Muscle of arm (tissue), 14 donors: ENCODE measurements at places on chromosomes 13 and 19. TPM values are rescaled to one million over a fixed set of nuclear protein-coding genes. Genes with fewer than 3 reads are reported as not detected.

Gene ZNF177
- 6.2 TPM for polyA plus RNA-seq

Gene MAU2
- 49.8 TPM for polyA plus RNA-seq

Gene LINGO3
- not detected for polyA plus RNA-seq

Gene RFPL4A
- not detected for polyA plus RNA-seq

Gene WDR87
- polyA plus RNA-seq, result 0.14 TPM

Gene IZUMO4
- polyA plus RNA-seq, result 2.0 TPM

Gene PNKP
- polyA plus RNA-seq, result 22.3 TPM

Gene NLRP7
- polyA plus RNA-seq, result 0.10 TPM

Gene PLPPR2
- polyA plus RNA-seq, result 11.7 TPM

Gene SIGLECL1
- not detected for polyA plus RNA-seq

Gene ITGBL1
- polyA plus RNA-seq, result 1.3 TPM

Gene KIR2DL1
- polyA plus RNA-seq, result not detected

Gene PSG3
- not detected for polyA plus RNA-seq

Gene MATK
- polyA plus RNA-seq, result not detected

Gene VSTM1
- 0.37 TPM for polyA plus RNA-seq

Gene PCDH8
- 1.5 TPM for polyA plus RNA-seq

Gene CBARP
- 0.77 TPM for polyA plus RNA-seq
